ENCODE measurements at places on chromosomes 1 and 21.

- no peak for DNase-seq
These were observed 248.9 kb downstream of the KCNJ6 start for GRCh38 chr21:37667380-37667779.

- DNase-seq = no peak
These were observed 12.1 kb upstream of the CDK11B start for GRCh38 chr1:1670866-1671265.

DNA sequence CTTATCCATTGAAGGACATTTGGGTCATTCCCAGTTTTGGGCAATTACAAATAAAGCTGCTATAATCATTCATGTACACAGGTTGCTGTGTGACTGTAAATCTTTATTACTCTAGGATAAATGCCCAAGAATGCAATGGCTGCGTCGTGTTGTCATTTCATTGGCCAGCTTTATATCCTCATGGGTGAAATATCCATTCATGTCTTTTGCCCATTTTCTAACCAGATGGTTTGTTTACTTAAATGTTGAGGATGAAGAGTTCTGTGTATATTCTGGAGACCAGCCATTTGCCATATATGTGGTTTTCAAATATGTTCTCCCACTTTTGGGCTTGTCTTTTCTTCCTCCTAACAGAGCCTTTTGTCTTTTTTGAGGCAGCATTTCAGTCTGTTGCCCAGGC, 25.3 kb downstream of the TRIM11 start:
- no peak for DNase-seq

DNA sequence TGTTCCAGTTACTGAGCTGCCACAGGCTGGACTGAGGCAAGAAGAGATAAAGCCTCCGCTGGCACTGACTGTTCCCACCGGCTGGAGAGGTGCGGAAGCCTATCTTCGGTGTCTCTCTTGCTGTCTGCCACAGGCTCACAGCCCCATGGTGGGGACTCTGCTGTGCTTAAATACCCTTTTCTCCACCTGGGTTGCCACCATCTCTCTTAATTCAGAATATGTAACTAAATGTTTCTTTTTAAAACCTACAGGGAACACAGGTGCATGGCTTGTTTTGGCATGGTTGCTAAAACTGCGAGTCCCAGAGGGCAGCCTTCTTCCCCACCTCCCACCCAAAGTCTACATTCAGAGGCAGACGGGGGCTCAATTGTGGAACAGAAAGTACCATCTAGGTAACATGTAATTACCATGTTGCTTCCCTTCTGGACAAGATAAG, 8.1 kb upstream of the LBR start:
- DNase-seq = no peak

DNA sequence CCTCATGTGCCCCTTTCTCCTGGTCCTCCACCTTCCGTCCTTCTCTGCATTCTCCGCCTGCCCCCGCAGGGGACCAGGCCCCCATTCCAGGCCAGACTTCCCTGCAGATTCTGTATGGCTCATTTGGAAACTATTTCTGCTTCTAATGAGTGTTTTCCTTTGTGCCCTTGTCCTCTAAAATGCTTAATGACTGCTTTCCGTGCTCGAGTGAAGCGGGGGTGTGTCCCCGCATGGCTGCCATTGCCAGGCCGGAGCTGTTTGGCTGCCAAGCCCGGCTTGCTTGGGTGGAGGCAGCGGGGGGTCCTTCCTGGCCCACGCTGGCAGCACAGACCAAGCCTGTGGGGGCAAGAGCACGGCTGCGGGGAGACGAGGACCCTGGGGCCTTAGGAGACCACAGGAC, 299.3 kb upstream of the VAMP3 start:
- DNase-seq = no peak

DNA sequence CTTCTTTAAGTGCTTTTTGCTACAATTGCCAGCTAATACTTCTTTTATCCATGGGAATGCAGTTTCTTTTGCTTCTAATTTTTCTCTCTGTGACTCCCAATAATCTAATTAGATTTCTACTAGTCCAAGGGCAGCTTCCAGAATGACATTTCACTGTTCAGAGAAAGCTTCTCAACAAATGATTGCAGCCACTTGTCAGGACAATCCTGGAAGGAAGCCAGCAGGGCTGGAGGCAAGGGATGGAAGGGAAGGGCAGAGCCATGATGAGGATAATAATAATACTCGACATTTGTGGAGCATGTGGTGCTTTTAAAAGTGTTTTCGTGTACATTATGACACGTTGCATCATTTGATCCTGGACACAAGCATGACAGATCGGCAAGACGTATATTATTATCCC, 19.4 kb downstream of the F11R start:
- DNase-seq = no peak

- no peak for DNase-seq
These were observed 101.6 kb downstream of the EPHB2 start for GRCh38 chr1:22812092-22812880.

GRCh38 chr1:166136222-166136621, 30.6 kb downstream of the FAM78B start:
- DNase-seq = no peak

DNA sequence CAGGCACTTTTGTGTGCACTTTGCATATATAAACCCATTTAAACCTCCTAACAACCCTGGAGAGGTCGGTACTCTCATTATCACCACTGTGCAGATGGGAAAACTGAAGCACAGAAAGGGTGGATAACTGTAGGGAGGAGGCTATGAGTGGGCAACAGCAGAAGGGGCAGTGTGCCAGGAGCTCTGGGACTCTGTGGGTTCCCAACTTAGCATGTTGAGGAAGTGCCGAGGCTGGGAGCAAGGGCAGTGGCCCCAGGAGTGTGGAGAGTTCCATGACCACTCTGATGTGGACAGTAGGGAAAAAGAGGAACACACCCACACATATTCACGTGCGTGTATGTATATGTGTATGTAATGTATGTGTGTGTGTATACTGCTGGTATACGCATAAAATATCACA, 25.7 kb upstream of the KCNC4 start:
- no peak for DNase-seq

DNA sequence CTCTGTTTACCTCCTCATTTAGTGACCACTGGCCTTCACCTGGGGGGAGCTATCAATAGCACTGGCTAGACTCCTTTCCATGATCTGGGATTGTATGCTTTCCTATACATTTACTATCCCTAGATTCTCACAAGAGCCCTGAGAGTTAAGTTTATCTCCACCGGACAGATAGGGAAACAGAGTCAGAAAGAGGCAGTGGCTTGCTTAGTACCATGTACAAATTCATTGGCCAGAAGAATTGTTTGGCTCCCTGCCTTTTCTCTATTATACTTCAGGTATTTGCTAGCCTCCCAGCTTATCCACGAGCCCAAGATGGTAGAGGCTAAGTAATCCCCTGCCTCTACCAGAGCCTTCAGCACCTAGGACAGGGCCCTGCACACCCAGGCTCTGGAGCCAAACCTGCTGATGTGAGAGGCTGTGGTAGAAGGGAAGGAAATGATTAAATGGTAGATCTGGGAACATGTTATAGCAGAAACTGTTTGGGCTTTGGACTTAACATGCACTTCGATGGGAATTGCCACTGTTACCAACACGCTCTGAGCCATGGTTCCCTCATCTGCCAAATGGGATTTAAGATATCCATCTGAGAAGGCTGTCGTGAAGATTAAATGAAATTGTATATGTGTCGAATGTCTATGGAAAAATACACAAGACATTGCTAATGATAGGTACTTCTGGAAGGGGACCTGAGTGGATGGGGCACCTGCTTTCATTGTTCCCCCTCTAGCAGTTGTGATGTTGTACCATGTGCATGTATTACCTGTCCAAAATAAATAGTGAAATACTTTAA, 3.1 kb upstream of the BLACAT1 start:
- no peak for DNase-seq

DNA sequence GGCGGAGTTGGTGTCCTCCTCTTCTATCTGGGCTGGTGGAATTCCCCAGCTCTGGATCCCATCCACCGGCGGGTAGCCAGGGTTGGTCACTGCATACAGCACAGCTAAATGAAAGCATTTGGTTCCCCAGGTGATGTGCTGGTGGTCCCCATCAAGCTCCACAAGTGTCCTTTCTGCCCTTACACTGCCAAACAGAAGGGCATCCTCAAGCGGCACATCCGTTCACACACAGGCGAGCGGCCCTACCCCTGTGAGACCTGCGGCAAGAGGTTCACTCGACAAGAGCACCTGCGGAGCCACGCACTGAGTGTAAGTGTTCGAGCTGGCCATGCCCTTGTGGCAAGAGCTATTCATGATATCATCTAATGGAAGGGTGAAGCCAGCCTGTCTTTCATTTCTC, 15.9 kb downstream of the ZBTB8B start:
- no peak for DNase-seq

Data from activated CD8-positive, alpha-beta memory T cell treated with anti-CD3 and anti-CD28 coated beads for 1 hour (primary cell).